ENCODE measurements at places on chromosomes 16 and 17. TPM values are rescaled to one million over a fixed set of nuclear protein-coding genes. Genes with fewer than 3 reads are reported as not detected.
A peak's percentile ranks its signal among the peaks of the same experiment; 100 is the strongest.

DNA sequence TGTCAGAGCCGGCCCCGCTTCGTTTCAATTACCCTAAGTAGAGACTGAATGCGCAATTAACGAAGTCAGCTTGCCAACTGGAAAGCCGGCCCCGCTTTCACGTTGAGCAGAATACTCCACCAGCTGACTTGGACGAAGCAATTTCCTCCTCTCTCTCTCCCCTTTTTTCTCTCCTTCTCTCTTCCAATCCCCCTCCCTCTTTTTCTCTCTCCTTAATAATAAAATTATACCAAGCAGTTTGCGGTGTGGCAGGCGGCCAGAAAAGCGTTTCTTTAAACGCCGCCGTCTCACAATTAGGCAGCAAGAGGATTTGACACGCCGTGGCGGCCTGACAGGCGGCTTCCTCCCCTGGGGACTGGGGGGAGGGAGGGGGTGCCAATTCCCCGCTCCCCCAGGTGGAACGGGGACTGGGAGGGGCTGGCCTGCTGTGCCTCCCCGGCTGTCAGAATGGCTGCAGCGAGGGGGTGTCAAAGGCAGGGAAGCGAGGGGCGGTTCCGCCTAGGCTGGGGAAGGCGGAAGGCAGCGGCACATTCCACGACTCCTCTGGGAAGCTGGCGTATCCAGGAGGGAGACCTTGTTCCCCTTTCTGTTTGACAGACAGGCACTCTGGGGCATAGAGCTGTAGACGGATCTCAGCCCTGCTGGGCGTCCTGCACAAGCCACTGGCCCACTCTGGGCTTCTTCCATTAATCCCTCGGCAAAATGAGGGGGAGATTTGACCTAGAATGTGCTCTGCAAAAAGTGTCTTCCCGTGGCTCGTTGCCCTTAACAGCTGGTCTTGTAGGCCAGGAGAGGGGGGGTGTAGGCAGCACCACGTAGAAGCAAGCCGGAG lies 52.7 kb downstream of the SREBF1 start:
- DNase-seq, result no peak

DNA sequence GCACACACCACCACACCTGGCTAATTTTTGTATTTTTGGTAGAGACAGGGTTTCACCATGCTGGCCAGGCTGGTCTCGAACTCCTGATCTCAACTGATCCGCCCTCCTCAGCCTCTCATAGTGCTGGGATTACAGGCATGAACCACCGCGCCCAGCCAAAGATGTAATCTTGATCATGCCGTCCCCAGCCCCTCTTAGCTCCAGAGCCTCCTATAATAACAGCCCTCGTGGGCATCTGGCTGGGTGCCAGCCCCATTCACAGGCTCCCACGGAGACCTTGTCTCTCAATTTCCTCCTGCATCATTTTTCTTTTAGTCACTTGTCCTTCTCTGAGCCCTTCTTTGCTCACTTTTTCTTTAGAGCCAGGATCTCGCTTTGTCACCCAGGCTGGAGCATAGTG lies 94.2 kb downstream of the KATNIP start:
- no peak for DNase-seq

GRCh38 chr16:8798174-8798527 lies 512 bp downstream of the PMM2 start:
- DNase-seq, result no peak

Gene MMP28
- total RNA-seq, result 0.53 TPM

Gene CCL5
- total RNA-seq, result not detected

DNA sequence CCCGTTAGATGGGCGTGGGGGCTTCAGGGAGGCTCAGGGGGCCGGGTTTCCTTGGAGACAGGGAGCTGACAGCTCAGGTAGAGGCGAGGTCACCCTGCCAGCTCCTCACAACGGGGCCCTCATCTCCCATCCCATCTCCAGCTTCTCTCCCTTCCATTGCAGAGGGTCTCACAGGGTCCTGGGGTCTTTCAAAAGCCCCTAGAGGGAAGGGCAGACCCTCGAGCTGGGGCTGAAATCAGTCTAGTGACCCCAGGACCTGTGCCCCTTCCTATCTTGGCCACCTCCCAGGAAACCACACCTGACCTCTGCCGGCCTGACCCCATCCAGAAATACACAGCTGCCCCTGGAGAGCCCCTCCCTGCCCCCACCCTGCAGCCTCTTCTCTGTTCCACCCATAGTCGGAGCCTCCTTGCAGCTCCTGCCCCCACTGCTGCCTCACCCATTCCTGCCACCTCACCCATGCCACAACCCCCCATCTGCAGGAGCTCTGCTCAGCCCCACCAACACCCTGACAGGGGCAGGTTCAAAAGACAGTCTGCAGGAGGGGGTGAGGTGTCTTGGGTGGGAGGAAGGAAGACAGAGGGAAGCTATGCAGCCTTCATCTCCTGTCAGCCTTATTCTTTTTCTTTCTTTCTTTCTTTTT lies 23.4 kb downstream of the PIK3R5 start:
- no peak for DNase-seq

Gene CDRT15L2
- total RNA-seq, result not detected

GRCh38 chr17:40433551-40434415 lies 9.5 kb upstream of the IGFBP4 start:
- no peak for DNase-seq

Gene NTN3
- total RNA-seq, result 2.5 TPM

Gene WSCD1
- total RNA-seq, result 11.1 TPM

DNA sequence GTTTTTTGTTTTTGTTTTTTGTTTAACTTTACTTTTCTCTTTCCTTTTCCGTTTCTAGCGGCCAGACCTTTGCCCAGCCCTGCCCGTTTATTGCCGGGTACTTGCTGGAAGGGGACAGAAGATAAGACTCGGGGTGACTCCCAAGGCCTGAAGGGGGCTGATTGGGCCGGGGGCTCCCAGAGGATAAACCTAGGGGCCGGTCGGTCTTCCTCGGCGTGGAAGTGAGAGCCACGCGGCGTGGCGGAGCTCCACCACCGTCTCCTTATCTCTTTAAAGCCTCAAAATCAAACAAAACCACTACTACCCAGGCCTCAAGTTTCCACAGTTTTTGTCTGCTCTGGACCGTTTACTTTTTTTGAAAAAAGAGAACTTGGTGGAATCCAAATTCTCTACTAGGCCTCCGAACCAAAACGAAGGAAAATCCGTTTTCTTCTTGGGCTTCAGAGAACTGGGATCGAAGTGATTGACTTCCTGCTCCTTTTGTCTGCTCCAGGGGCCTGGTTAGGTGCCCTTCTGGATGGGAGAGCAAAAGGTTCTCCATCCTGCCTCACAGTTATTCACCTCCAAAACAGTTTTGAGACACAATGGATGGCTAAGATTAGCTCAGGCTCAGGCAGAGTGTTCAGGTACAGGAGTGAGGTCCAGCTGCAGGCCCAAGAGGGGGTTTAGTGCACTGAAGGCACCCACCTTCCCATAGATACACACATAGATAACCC lies 8.5 kb upstream of the HOXB9 start:
- DNase-seq, result no peak

Gene LPCAT2
- 5.1 TPM for total RNA-seq

DNA sequence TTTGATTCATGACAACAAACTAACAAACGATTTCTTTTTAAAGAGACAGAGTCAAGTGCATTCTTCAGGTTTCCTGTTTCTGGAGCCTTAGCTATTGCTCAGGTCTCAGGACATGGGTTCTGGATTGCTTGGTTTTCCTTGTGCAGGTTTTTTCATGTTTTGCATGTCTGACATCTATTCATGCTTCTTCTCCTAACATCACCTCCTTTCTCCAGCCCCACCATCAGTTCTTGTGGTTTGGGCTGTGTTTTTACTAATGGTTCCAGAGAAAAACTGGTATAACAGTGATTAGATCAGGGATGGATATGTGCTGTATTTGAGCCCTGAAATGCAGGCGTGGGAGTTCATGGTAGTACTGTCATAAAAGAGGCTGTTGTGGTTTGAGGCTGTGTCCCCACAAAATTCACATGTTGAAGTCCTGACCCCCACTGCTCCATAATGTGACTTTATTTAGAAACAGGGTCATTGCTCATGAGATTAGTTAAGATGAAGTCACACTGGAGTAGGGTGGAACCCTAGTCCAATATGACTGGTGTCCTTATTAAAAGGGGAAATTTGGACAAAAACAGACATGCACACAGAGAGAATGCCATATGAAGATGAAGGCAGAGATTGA lies 67.9 kb downstream of the IRX6 start:
- no peak for DNase-seq

Gene ATP2A1
- 2.7 TPM for total RNA-seq

- no peak for DNase-seq
These were observed 62.6 kb downstream of the CLEC19A start for GRCh38 chr16:19348125-19348524.

Gene C17orf107
- total RNA-seq, result 3.6 TPM

Gene GSG1L
- 0.27 TPM for total RNA-seq

- DNase-seq, result peak; percentile 15
These were observed 189.4 kb upstream of the CDH8 start for GRCh38 chr16:62225675-62226074.

DNA sequence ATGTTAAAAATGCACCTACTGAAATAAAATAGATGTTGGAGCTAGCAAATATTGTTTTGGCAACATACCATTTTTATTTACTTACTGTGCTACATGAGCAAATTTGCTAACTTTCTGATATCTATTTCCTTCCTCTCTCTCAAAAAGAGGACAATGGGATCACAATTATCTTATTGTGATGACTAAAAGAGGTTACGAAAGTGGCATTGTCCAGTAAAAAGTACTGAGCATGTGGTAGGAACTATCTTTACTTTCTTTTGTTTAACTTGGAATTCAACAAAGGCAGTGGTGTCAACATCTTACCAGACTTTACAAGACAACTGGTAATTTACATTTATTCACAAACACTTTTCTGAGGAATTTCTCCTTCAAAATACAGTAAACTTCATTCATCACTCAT lies 1542.6 kb upstream of the CDH8 start:
- no peak for DNase-seq

DNA sequence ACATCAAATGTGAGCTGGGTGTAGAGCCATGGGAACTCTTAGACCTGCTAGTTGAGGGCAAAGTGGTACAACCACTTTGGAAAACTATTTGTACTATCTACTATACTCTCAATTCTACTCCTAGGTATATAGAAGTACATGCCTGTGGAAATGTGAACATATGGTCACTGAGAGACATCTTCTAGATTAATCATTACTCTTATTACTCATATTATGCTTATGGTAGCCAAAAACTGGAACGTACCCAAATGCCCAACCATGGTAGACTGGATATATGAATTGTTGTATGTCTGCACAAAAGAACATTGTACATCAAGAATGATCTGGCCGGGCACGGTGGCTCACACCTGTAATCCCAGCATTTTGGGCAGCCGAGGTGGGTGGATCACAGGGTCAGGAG lies 2.7 kb downstream of the WDR45B start:
- DNase-seq, result no peak

Gene RNF43
- total RNA-seq, result 19.2 TPM

DNA sequence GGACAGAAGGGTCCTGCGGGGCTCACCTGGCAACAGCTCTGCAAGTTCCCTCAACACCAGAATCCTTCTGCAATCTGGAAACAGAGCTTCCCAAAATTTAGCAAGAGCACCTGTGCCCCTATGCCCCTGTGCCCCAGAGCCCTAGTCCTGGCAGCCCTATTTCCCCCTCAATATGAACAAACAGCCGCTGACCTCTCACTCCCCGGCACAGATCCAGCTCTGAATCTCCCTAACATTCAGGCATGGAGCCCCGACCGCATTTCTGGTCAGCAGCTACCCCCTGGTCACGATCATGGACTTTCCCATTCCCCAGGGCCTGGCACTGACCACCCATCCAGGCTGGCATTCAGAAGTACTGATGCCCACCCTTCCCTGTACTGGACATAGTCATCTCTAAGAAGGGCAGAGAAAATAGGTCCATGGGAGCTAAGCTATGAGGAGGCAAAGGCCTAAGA lies 110.8 kb upstream of the SMURF2 start:
- DNase-seq, result no peak

Gene TMC7
- 4.8 TPM for total RNA-seq

- DNase-seq, result no peak
These were observed 55.9 kb downstream of the ZDHHC7 start for GRCh38 chr16:84955427-84955826.

DNA sequence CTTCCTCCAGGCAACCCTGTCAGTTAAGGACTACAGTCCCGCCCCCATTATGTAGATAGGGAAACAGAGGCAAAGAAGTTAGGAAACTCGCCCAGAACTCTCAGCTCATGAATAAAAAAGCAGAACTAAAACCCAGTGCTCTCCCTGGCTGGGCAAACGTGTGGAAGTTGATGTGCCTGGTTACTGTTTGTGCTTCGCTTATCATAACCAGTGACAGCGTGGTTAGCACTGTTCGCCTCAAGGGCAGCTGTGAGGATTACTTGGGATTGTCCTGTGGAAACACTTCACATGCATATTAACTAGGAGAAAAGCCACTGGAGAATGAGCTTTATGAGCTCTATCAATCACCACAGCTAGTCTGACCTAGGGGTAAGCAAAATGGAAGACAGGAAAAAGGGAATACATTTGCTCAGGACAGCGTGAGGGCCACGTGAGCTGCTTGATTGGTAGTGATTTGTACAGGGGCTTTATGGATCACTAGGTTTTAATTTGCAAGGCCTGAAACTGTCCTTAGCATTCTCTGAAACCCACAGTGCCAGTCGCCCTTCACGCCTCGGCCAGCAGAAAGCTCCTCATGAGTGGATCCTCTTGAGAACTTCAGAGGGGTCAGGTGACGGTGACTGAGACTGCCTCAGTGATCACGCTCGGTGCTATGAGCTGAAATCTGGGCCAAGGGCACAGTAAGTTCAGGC lies 19.9 kb downstream of the CYB5D2 start:
- DNase-seq, result no peak

DNA sequence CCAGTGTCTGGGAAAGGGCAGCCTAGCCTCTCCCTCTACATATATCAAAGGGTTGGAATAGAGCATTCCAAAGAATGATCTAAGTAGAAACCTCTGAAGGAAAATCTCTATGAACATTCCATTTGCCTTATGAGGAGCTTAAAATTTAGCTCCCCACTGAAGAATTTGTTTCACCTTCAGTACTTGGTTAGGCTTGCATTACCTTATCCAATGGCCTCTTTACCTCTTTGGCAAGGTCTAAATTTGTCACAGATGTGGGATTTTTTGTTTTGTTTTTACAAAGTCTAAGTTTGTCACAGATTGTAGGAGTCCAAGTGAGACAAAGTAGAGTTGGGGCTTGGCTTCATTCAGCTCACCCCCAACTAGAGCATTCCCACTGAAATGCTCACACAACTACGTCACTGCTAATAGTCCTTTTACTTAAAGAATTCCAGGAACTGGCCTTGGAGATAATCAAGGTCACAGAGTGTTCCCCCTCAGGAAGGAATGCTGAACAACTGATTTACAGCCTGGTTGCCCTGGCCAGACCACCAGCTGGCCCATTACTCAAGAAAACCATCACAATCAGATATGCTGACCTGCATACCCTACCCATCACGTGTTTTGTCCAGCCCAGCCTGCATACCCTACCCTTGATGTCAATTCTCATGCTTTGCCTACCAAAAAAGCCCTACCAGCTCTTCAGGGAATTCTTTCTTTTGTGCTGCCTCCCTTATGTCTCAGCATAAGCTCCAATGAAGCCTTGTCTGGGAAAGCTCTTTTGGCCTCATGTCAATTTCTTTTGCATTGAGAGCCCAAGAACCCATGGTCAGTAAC lies 26.5 kb upstream of the PPM1D start:
- DNase-seq, result no peak

GRCh38 chr16:21205303-21205702 lies 6.1 kb downstream of the ZP2 start:
- no peak for DNase-seq

Gene CACNG3
- total RNA-seq, result not detected
